ENCODE measurements at places on chromosomes 6 and 20.

- DNase-seq: no peak
These were observed 76.9 kb downstream of the FAM50B start for GRCh38 chr6:3926150-3926482.

GRCh38 chr6:137518386-137518983 lies 24.3 kb upstream of the OLIG3 start:
- DNase-seq: no peak

GRCh38 chr6:135358251-135358821 lies 139.2 kb downstream of the AHI1 start:
- DNase-seq: no peak

- no peak for DNase-seq
These were observed 3.1 kb downstream of the ATRN start for GRCh38 chr20:3473944-3474343.

- DNase-seq: peak; percentile 89
These were observed 9.7 kb downstream of the TRIM31 start for GRCh38 chr6:30102970-30103871.
